GM23248 (cell line): ENCODE measurements at places on chromosomes 12 and 14.

DNA sequence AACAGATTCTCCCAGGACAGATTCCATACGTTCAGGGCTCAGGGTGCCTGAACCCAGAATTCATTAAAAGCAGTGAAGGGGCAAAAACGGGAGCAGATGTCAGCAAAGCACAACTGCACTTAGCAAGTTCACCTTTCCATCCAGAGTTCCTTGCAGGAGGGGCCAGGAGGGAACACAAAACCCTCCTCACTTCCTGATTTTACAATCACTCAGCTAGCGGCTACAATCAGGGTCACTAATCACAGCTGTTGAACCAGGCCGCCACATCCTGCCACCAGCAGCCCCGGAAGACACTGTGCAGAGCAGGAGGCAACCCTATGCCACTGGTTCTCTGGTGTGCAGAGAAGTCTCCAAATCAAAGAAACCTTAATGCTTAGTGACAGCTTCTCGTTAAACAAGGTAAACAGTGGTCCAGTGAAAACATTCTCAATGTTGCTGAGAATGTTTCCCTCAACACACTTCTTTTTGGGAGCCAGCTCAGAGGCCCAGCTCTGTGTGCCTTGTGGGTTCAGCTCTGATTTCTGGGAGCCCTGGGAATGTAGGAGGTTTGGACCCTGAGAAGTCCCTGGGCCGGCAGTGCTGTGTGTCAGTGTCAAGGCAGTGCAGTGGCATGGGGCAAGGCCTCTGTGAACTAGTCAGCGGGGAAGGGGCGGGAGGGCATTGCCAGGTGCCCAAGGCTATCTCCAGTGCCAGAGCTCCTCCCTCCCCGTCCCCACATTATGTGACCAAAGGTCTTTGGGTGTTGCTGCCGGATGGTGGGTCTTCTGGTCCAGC is 54.5 kb downstream of the VCPKMT start:
- peak; percentile 28 for DNase-seq

- DNase-seq: no peak
These were observed 3.7 kb downstream of the PPP4R4 start for GRCh38 chr14:94177806-94178205.

DNA sequence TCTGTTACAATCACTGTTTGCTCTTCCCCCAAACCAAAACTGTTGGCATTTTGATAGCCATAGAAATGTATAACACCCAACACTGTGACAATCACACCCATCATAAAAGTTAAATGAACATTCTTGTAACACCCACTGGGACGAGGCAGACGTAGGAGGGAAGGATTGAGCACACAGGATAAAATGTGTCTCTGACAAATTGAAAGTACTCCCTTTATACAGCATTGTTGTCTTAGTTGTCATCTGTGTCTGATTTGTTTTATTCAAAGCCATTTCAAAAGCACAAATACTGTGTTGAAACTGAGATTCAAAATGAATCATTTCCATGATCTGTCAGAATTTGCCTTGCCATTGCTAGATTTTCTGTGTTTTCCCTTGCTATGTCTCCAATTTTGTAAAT is 436.3 kb downstream of the TMTC2 start:
- DNase-seq: peak; percentile 54

DNA sequence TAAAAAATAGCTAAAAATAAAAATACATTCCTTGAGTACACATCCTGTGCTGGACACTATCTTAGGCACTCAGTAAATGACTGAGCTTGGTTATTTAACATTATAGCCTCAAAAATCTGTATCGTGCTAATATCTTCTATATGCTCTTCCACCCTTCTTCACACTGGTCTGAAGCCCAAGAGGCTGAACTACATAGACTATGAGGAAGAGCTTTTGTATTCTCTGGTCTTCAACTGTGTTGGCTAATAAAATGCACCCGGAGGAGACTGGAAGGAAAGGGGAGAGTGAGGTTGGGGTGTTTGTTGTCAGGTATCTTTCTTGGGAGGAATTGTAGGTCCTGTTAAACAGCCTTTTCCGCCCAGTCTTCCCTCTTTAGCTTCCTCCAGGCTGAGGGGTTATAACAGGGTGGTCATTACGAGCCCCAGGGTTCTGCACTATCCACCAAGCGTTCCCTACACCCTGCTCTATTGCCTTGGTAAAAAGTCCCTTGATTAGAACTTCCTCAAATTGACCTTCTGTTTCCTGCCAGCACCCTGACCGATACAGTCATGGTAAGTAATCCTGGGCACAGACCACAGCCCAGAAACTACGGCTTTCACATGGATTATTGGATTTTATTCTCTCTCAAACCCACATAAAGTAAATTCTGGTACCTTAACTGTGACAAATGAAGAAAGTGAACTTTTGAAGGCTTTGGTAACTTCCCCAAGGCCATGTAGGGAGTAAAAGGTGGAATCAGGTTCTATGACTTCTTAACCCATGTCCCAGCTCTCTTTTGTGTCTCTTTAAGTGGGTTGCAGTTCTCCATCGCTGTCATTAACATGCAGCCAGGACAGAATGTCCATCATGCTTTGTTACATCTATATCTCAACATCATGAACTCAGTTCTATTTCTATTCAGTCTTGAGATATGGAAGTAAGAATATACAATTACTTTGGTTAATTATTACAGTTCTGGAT is 71.3 kb downstream of the PTHLH start:
- DNase-seq: no peak

DNA sequence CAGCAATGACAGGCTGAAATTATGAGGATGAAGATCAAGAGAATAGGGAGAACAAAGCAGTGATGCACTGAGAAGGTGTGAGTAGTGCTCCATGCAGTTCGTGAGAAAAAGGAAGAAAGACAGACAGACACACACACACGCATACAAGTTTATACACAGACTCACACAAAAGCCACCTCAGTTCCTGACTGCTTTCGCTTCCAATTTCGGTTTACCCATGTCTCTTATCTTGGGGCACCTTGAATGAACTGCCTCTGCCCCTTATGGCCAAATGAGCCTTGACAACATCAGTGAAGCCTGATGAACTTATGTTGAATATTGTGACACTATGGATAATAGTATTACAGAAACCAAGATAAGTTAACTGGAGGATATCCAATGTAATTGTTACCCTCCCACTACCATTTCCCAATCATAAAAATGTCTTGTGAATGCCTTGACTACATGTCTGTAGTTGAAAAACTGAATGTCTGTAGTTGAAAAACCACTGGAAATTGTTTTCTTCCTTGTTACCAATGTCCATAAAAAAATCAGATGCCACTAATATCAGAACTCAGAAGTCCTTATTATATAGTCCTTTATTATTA is 380.4 kb upstream of the DDHD1 start:
- no peak for DNase-seq

GRCh38 chr12:57027805-57028153 is 11.4 kb upstream of the TAC3 start:
- DNase-seq: no peak

GRCh38 chr12:16349131-16349460 is 1.7 kb downstream of the MGST1 start:
- DNase-seq: peak; percentile 98

DNA sequence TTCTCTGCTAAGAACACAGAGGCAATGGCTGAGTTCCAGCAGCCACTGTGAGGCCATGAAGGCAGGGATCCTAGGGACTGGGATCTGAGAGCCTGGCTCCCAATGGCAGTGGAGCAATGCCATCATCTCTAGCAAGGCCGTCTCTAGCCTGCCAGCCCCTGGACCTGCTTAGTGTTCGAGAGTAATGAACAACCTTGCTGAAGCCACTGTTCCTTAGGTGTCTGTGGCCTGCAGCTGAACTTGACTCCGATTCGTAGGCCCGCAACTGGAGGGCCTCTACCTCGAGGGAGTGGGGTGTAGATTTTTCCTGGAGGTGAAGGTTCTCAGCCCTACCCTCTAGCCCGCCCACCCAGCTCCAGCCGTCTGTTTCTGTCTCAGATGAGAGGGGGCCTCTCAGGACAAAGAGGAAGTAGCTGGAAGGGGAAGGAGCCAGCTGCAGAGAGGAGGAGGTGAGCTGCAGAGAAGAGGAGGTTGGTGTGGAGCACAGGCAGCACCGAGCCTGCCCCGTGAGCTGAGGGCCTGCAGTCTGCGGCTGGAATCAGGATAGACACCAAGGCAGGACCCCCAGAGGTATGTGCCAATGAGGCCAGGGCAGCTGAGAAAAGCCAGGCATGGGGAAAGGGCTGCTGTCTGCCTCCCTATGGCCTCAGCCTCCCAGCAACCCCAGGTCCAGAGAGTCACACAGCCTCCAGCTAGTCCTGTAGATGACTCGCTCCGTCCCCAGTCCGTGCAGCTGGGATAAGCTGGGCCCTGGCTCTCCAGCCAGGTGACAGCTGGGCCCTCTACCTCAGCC is at the start of gene PLD4:
TSS of gene PLD4 (plus strand) at position 459 of the 793 bp plus-strand sequence. CDS start 2,262 bp downstream, outside the sequence.
- DNase-seq: no peak
